Stimulated activated naive B cell treated with anti-CD40 and anti-IgM and Interleukin-4, amounts not matched to agents 10 μg/mL and 1 μg/mL and 100 μg/mL, for 72 hours (primary cell): ENCODE measurements at places on chromosomes 6 and 20.
A peak's percentile ranks its signal among the peaks of the same experiment; 100 is the strongest.

DNA sequence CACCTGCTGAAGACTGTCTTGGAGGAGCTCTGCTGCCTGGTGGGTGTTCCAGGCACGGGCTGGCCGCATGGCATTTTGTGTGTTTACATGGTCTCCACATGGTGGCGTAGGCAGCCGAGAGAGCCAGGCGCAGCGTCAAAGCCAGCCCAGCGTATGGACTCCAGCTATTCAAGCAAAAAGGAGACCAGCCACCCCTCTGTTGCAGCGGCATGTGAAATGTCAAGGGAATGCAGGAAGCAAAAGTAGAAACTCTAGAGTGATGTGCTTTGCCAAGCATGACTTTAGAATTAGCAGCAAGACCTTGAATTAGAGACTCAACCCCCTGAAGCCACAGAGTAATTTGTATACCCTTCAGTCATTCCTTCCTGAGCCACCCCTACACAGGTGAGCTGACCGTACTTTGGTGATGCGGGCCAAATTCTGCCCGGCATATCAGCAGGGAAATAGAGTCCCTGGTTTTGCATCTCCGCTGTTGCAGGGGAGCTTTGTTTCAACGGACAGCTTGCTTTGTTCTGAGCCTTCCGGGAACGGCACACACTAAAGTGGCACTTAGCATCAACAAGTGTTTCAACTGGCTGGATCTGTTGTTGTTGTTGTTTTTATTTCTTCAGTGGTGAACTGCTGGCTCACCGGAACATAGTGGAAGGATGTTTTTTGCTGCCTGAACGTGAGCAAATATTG lies 48.5 kb downstream of the FNDC1 start:
- peak; percentile 38 for DNase-seq

DNA sequence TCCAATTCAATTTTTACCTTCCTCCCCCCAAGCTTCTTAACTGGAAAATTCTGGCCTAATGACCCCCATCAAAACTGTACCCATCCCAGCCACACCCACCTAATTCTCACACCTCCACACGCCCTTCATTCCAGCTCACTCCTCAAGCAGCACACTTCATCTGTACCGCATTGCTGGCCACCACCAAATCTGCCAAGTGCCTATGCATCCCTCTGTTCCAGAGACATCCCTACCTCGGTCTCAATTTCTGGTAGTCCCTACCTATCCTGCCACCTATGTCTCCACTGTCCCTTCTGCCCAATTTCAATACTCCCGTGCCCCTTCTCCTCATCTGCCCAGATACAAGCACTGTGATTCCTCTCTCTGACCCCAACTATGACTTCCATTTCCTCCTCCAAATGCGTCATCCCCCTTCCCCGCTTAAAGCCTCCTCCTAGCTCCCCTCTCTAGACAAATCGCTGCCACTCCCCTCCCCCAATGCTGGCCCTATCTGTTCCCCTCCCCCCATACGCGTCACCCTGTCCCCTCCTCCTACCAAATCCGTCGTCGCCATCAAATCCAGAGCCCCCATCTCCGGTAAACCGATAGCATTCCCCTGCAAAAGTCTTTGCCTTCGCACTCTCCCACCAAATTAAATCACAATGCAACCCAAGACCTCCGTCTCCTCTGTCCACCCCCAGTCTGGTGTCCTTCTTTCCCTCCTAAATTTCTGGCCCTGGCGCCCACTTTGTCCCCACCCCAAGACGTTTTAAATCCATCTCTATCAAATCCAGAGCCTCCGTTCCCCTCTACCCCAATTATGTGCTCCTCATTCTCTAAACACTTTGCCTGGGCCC lies 1.2 kb downstream of the MTCH1 start:
- DNase-seq: peak; percentile 35

DNA sequence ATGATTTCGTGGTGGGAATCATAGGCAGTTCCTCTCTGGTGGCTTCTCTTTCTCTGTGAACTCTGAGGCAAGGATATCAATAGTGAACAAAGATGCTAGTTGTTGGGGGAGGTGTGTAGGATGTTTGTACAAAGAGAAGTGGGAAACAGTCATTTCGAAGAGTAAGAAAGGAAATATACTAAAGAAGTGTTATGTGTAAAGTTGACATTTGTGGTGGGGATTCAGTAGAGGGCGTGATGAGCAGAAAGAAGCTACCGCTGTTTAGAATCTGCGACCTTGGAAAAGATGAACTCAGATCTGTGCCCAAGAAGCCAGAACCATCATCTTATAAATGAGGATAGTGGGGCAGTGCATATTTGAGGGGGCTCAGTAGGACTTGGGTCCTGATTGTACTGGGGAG lies 11.4 kb downstream of the SLC35F1 start:
- no peak for DNase-seq

GRCh38 chr20:39010496-39010895 lies 48.4 kb downstream of the DHX35 start:
- no peak for DNase-seq

- DNase-seq: peak; percentile 83
These were observed at the start of gene HLA-DOA for GRCh38 chr6:33008944-33009861. Gene HLA-DOA (minus strand): TSS chr6:33009591.
